ENCODE measurements at places on chromosomes 1 and 21.

GRCh38 chr1:84620720-84621313, 46.6 kb upstream of the CTBS start:
- H3K36me3 ChIP-seq, result no peaks in the 10 kb centered on the region
- no peak for DNase-seq
- peaks cover 19% of the 10 kb centered on the region for H3K4me1 ChIP-seq
- H3K4me3 ChIP-seq, result peak overlapping the region; percentile 84
- H3K27ac ChIP-seq, result peak overlapping the region; percentile 76
- H3K27me3 ChIP-seq, result no peaks in the 10 kb centered on the region

DNA sequence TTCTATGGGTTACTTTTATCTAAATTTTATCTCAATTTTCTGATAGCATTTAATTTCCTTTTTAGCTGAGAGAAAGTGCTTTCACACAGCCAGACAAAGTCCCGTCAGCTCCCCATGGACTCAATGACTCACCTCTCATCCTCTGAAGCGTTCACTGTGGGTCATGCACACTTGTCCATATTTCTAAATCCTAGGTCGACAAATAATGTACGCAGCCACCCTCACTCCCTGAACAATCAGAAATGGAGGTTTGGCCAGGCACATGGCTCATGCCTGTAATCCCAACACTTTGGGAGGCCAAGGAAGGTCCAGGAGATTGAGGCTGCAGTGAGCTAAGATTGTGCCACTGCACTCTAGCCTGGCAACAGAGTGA, 42.4 kb upstream of the COA6 start:
- H3K27ac ChIP-seq, result no peak overlapping the region
- peaks cover 13% of the 10 kb centered on the region for H3K27me3 ChIP-seq

- no peak for DNase-seq
- peaks cover 2% of the 10 kb centered on the region for H3K4me1 ChIP-seq
- no peak overlapping the region for H3K27ac ChIP-seq
- no peak overlapping the region for H3K4me3 ChIP-seq
These were observed 184.3 kb upstream of the LMO4 start for GRCh38 chr1:87144316-87144895.

- H3K27ac ChIP-seq, result no peak overlapping the region
- DNase-seq, result no peak
- peaks cover 9% of the 10 kb centered on the region for H3K36me3 ChIP-seq
- H3K4me3 ChIP-seq, result no peak overlapping the region
- H3K4me1 ChIP-seq, result no peaks in the 10 kb centered on the region
These were observed 22.4 kb upstream of the MAGOH start for GRCh38 chr1:53260631-53261247.

DNA sequence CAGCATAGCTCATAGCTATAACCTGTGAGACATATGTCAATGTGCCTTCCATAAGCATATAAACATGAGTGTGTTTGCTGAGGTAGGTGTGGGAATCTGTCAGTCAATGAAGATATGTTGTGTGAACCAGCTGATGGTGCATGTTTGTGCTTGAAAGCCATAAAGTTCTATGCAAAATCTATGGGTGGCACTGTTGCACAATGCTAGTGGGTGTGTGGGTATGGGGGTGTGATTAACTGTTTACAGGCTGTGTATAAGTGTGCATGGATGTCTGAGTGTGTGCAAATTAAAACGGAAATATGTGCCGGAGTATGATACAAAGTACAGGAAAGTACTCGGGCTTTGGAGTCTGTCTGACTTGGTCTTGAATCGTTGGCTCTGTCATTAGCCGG, 1.0 kb upstream of the ATP2B4 start:
- H3K36me3 ChIP-seq, result no peaks in the 10 kb centered on the region
- H3K27me3 ChIP-seq, result no peaks in the 10 kb centered on the region
- H3K27ac ChIP-seq, result no peak overlapping the region
- H3K4me3 ChIP-seq, result no peak overlapping the region
- peaks cover 44% of the 10 kb centered on the region for H3K4me1 ChIP-seq

DNA sequence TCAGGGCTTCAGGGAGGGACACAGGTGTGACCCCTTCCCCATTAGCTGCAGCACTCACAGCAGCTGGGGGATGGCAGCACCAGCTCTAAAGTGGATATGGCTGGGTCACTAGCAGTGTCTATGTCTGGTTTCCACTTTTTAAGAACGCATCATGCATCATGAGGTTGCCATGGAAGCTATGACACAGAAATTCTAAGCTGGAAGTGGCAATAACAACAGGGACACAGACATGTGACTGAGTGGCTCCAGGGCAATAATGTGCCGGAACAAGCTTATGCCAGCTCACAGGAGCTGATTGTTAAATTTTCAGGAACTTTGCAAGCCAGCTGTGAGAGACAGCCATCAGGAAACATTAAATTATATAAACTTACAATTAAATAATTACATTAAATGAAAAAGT, 51.2 kb upstream of the NFASC start:
- H3K27ac ChIP-seq, result no peak overlapping the region
- H3K27me3 ChIP-seq, result peaks cover 44% of the 10 kb centered on the region
- no peak overlapping the region for H3K4me3 ChIP-seq
- peaks cover 3% of the 10 kb centered on the region for H3K4me1 ChIP-seq
- DNase-seq, result no peak
- no peaks in the 10 kb centered on the region for H3K36me3 ChIP-seq

Data from chondrocyte (in vitro differentiated cells).